Islet precursor cell (in vitro differentiated cells): ENCODE measurements at places on chromosomes 7 and 10.
A peak's percentile ranks its signal among the peaks of the same experiment; 100 is the strongest.

DNA sequence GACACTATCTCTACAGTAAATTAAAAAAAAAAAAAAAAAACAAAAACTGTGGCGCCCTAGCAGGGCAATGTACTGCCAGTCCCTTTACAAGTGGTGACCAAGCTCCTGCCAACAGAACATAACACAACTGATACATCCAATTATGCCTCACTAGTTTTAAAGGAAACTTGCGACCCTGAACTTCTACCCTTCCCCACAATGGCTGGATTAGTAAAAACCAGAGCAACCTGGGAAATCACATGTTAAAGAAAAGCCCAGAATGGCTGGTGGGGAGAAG lies 16.5 kb downstream of the ATE1 start:
- DNase-seq, result no peak

GRCh38 chr10:84424731-84425167 lies 96.4 kb downstream of the CCSER2 start:
- peak; percentile 96 for DNase-seq

DNA sequence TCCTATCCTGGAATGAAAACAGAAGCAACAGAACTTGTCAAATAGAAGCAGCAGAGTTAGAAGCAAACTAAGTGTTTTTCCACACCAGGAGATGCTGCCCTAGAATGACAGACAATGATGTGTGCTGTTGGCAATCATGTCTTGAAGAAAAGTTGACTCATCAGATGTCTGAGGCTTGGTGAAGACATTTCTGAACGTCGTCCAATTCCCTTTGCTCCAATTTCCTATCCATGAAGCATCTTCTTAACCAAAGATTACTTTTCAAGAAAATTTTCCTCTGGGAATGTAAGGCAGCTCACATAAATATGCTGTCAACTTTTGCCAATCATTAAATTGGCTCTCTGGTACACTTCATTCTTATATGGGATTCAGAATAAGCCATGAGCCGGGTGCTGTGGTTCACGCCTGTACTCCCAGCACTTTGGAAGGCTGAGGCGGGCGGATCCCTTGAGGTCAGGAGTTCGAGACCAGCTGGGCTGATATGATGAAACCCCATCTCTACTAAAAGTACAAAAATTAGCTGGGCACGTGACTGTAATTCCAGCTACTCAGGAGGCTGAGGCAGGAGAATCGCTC lies 34.6 kb downstream of the MALSU1 start:
- DNase-seq, result no peak

DNA sequence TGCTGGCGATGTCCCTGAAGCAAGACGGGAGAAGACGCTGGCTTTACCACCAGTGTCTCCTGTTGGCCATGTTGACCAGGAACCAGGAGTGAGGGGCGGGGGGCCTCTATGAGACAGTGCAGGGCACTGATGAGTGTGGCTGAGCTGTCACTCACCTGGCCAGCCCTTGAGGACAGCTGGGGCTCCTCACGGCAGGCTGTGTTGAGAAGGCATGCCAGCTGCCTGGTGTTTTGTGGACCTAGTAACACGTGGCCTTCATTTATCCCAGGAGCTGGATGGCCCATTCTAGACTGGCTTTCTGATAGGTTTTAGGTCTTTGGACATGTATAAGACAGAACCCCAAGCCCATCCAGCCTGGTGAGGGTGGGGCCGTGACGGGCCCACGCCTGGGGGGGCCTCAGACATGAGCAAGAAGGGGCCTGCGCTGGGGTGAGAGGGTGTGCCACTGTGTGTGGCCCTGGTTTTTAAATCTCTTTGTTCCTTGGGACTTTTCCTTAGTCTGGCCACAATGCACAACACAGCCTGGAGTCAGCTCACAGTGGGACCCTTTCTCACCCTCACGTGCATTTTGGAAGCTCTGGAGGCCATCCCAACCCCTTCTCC lies 10.5 kb downstream of the RHBDD2 start:
- DNase-seq, result no peak

DNA sequence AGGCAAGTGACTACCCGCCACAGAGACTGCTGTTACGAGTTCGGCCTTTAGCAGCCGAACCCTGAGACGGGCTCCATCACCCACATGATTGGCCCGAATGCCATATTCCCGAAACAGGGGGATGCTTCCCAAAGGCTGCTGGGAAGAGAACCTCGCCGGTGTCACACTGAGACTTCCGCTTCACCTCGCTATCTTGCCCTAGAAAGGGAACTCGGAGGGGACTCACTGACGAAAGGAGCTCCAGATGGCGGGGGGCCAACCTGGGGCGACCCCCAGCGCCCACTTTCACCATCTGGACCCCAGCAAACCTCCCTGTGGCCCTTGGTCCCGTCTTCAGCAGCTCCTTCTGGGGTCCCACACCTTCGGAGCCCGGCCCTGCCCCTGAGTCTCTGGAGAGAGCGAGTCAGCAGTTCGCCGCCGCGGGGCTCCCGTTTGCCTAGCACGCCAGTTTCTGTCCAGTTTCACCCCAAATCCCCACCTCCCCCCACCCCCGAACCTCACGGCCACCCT lies 529 bp downstream of the HPS1 start:
- DNase-seq, result no peak

- no peak for DNase-seq
Measured at GRCh38 chr7:24050991-24051560, 232.9 kb upstream of the NPY start.

DNA sequence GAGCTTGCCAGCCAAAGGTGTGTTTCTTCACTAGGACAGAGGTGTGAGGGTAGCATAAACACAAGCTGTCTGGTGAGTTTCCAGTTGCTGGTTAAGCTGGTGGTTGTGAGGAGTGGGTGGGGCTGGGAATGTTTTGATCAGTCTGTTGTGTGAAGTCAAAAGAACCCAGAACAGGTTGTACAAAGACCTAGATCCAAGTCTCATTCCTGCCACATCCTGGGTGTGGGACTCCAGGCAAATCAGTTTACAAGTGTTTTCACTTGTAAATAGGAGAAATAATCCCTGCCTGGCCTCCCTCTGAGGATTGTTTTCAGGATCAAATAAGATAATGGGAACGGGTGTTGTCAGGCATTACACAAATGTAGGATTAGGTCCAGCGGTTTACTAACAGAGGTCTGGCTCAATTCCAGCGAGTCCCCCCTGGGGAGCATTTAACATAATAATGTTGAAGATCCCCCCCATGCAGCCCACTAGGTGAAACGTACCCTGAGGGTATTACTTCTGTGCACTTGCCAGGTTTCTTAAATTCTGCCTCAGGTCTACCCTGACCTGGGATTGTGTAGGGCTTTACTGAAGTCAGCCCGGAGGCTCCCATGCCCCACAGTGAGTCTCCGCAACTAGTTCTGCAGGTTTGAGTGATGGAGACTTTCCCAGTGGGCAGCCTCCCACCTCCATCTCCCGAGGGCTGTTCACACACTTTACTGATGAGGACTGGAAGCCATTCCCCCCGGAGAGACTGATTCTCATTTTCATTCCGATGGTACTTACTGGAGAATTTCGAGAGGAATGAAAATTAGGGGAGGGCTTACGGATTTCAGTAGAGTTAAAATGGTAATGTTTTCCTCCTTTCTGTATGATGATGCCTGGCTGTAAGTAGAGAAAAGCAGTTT lies 2.7 kb upstream of the FRAT2 start:
- peak; percentile 87 for DNase-seq

DNA sequence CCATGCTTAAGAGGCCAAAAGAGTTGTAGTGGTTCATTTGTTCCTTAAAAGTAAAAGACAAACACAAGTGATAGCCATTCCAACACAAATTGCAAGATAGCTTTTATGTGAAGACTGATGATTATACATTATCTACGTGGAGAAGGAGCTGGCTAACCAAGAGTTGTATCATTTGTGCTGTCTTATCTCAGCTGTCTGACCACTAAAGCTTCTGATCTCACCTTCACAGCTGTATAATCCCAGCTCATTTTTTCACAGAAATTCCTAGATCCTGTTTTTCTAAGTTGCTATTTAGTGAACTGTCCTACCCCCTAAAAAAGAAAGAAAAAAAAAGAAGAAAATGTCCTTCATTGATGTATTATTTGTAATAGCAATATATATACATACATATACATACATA lies 9.8 kb downstream of the USP6NL start:
- no peak for DNase-seq

DNA sequence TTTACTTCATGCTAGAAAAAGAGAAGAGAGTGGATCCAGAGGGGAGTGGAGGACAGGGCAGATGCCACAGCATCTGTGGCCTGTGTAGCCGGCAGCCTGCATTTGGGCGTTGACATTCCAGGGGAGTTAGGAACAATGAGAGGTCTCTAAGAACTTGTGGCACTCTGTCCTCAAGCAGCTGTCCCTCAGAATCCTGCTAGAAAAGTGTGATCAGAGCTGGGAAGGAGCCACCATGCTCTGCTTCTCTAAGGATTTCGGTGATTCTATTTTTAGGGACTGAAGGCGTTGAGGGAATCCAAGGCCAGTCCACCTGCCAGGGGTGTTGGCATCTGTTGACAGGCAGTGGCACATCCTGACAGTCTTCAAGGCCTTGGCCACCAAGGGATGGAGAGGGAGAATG lies 7.6 kb downstream of the LRIT2 start:
- no peak for DNase-seq

DNA sequence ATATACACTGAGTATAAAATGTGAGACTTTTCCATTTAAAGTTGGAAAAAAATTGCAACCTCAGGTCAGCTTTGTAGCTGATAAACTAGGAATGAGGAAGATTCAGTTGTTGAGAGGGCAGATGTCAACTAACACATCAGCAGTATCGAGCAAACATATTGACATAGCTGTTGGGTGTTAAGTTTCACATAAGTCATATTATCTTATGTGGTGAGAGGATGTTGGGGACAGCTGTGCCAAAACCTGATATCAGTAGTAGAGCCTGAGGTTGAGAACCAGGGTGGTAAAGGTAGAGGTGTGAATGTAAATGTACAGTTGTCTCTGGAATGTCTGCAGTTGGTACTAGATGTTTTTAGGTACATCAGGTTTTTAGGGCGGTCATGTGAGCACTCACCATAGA lies 5.0 kb downstream of the ZRANB1 start:
- DNase-seq, result no peak

- DNase-seq, result no peak
Measured at GRCh38 chr7:99340659-99341058, 15.0 kb downstream of the ARPC1A start.

- DNase-seq, result no peak
Measured at GRCh38 chr7:151114151-151115090, 28.1 kb downstream of the AGAP3 start.

DNA sequence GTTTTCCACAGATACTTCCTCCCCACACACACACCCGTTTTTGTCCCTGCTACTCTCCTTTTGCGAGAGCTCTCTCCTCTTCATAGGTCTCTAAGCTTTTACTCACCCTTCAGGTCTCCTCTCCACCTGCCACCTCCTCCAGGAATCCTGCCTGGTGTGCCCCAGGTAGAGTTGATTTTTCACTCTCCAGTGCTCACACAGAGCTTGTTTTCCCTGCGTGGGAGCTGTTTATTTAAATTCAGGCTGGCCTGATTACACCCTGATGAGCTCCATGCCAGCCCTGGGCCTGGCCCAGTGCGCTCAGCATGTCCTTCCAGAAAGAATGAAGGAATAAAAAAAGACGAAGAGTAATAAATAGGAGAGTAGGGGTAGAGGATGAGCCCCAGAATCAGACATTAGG lies 7.5 kb upstream of the CLDN4 start:
- DNase-seq, result no peak

GRCh38 chr7:37081436-37081835 lies 357.1 kb upstream of the AOAH start:
- DNase-seq, result no peak

- no peak for DNase-seq
Measured at GRCh38 chr7:124630395-124630794, 135.2 kb downstream of the GPR37 start.

DNA sequence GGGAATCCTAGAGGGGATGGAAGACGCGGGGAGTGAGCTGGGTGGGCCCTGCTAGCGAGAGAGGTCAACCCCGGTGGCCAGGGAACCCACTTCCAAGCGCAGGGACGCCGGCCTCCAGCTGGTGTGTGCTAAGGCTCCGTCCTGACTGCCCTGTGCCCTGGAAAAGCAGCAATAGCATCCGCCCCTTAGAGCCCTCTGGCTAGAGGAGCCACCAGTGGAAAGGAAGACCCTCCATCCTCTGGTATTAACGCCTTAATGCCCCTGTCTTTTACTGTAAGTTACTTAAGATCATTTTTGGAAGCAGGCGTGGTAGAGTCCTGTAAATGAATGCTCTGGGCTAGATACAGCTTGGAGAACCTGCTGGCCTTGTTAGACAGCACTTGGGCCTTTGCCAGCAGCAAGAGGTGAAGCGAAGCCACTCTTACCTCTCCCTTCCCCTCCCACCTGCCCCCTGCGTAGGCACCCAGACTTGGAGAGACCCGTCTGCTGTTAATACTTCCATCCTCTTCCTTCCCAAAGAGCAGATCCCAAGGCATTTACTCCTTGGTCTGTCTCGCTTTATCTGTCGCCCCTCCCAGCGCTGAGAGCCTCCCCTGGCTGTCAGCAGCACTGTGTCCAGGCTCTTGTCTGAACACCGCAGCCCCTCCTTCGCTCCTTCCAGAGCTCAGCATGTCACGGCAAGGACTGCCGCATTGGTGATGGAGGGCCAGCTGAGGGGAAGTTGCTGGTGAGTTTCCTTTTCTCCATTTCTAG lies 4.6 kb downstream of the REPIN1 start:
- peak; percentile 78 for DNase-seq

DNA sequence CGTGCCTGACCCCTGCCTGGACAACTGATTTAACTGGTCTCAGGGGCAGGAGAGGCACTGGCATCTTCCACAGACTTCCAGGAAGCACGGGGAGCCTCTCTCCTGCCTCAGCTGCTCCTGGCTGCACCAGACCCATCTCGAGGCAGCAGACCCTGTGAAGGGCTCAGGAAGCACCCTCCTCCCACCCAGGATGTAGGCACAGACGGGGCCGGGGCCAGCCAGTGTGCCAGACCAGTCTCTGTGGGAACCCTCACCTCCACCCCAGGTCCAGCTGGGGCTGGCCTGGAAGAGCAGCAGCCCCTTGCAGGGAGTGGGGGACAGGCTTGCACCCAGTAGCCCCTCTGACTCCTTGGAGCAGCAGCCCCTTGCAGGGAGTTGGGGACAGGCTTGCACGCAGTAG lies 56.3 kb downstream of the RASGEF1A start:
- DNase-seq, result peak; percentile 52

DNA sequence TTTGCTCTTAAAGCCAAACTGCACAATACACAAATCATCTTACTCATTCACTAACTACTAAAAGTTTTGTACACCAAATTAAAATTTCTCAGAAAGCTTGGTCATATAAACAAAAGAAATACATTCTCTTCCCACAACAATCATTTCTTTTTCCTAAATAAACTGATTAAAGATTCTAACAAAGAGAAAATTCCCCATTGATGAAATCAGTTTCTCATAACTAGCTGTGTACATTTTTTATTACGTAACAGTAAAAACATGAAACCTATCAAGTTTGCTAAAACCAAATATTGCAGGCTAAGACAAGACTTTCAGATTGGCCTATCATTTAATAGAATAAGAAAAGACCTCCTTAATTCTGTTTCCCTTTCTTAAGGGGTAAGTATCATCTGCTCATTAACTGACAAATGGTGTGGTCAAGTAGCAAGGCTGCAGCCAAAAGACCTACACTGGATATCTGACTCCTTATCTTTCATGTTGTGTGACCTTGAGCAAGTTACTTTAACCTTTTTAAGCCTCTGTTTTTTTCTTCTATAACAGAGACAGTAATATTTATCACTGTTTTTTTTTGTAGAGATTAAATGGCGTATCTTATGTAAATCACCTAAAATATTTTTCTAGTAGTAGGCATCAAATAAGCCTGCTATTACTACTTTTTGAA lies 22.4 kb downstream of the NAMPT start:
- no peak for DNase-seq
